ENCODE measurements at places on chromosomes 1 and 21.
A peak's percentile ranks its signal among the peaks of the same experiment; 100 is the strongest.

DNA sequence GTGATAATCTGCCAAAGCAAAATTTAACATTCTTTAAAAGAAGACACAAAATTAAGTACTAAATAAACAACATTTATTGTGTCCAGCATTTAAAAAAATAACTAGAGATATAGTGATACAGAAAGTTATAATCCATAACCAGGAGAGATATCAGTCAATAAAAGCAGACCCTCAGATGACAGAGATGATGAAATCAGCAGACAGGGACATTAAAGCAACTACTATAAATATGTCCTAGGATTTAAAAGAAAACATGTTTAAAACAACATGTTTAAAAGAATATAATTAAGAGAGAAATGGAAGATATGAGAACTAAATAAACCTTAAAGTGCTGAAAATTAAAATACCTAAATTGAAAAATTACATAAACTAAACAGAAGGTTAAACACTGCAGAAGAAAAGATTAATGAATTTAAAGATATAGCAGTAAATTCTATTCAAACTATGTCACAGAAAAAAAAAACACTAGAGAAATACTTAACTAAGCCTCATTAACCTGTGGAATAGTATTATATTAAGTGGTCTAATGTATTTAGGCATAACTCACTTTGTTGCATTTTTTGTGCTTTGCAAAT is 261.2 kb upstream of the NR5A2 start:
- no peaks in the 10 kb centered on the region for H3K27me3 ChIP-seq
- H3K4me1 ChIP-seq, result no peaks in the 10 kb centered on the region
- no peaks in the 10 kb centered on the region for H3K36me3 ChIP-seq
- no peak overlapping the region for H3K27ac ChIP-seq
- no peak overlapping the region for H3K4me3 ChIP-seq

DNA sequence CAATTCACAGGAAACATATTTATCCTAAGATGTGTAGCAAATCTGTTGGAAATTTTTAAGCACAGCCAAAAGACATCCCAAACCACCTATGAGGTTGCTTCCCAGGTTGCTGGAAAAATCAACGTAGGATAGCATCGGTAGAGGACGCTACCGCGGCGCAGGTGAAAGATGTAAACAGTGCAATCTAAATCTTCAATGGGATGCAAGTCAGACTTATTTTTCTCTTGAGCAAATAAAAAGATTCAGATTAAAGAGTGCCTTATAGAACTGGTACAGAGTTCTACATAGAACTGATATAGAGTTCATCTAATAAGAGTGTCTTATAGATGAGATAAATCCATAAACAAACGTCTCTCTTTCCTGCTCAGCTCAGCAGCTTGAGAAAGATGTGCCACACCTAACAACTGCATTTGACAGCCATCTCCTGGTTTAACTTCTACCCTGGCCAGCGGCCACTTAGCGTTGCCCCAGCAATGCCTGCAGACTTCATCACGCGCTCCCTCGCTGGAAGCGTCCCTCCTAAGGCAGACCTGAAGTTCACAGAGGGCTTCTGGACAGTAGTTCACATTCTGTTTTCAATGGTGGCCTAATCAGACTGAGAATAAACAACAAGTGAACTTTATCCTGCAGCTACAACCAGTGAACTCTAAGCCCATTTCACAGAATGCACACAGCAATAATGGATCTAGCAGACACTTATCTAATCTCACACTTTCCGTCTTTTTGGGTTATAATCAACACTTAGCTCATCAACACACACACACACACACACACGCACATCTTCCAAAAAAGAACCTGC is 164.5 kb downstream of the TOMM20 start:
- H3K4me3 ChIP-seq, result peak overlapping the region; percentile 26
- DNase-seq, result no peak
- peaks cover 66% of the 10 kb centered on the region for H3K4me1 ChIP-seq

GRCh38 chr21:43766734-43767497 is 9.2 kb downstream of the CSTB start:
- H3K27ac ChIP-seq, result no peak overlapping the region
- no peaks in the 10 kb centered on the region for H3K27me3 ChIP-seq
- DNase-seq, result no peak
- no peak overlapping the region for H3K4me3 ChIP-seq
- H3K4me1 ChIP-seq, result no peaks in the 10 kb centered on the region
- H3K36me3 ChIP-seq, result no peaks in the 10 kb centered on the region

DNA sequence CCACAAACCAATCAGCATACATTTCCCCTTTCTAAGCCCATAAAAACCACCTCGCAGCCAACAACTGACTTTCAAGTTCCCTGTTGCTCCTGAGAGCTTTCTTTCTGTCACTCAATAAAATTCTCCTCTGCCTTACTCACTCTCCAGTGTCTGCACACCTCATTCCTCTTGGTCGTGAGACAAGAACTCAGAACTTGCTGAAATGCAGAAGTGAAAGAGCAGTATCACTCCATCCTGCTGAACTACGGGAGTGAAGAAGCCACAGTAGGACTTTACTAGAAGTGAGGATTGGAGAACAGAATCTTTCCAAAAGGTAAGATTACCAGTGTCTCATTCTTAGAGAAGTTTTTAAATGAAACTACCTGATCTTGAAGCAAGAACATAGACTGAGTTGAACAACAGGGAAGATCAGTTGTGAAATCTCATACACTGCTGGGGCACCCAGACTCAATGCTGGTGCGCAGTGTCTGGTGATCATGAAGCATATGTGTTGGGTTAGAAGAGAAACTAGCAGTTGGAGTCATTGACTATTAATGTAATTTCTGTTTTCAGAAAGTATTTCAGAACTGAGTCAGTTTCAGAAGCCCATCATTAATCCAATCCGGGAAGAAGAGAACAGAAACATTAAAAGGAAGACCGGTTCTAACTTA is 726.9 kb upstream of the TMPRSS15 start:
- H3K36me3 ChIP-seq, result no peaks in the 10 kb centered on the region
- no peak overlapping the region for H3K27ac ChIP-seq
- H3K4me1 ChIP-seq, result no peaks in the 10 kb centered on the region
- no peak for DNase-seq
- H3K4me3 ChIP-seq, result no peak overlapping the region

DNA sequence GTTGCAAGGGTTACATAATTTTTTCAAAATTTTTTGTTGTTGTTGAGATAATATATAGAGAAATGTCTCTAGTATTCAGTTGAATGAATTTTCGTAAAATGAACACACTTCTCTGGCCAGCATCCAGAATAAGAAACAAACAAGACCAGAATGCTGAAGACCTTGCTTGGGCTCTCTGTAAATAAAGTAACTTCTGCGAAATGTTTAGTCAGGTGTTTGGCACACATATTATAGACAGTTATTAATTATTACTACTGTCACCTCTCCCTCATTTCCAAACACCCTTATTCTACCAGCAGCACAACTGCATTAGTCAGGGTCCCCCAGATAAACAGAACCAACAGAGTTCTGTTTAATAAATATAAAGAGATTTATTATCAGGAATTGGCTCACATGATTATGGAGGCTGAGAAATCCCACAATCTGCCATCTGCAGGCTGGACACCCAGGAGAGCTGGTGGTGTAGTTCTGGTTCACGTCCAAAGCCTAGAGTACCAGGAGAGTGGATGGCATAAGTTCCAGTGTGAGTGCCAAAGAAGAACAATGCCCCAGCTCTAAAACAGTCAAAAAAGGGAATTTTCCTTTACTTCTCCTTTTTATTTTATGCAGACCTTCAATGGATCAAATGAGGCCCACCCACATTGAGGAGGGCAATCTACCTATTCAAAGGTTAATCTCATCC is 44.1 kb upstream of the KCND3 start:
- no peaks in the 10 kb centered on the region for H3K27me3 ChIP-seq
- no peak overlapping the region for H3K4me3 ChIP-seq
- H3K36me3 ChIP-seq, result no peaks in the 10 kb centered on the region
- no peaks in the 10 kb centered on the region for H3K4me1 ChIP-seq
- DNase-seq, result no peak

- no peaks in the 10 kb centered on the region for H3K36me3 ChIP-seq
- no peak overlapping the region for H3K27ac ChIP-seq
- no peak for DNase-seq
- no peaks in the 10 kb centered on the region for H3K27me3 ChIP-seq
- no peaks in the 10 kb centered on the region for H3K4me1 ChIP-seq
Measured at GRCh38 chr1:208691012-208691411, 446.8 kb upstream of the PLXNA2 start.

DNA sequence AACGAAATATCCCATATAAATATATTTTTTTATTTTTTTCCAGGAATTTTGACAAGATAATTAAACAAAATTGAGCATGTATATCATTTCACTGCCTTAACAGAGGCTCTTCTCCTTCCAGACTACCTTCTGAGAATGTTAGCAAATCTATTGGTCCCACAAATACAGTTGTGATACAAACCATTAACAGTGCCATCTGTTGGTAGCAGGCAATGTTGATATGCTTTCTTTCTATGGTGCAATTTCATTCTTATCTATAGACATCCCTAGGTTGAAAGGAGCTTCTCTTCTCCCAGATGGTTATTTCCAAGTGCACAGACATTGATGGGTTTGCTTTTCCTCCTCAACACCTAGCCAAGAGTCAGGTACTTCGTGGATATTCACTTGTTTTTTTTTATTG is 303.6 kb downstream of the USH2A start:
- no peaks in the 10 kb centered on the region for H3K4me1 ChIP-seq
- H3K36me3 ChIP-seq, result no peaks in the 10 kb centered on the region
- H3K27me3 ChIP-seq, result no peaks in the 10 kb centered on the region
- no peak for DNase-seq
- H3K27ac ChIP-seq, result no peak overlapping the region
- no peak overlapping the region for H3K4me3 ChIP-seq
